Psoas muscle (tissue), 8 donors: ENCODE measurements at places on chromosomes 4 and X. TPM values are rescaled to one million over a fixed set of nuclear protein-coding genes. Genes with fewer than 3 reads are reported as not detected.

GRCh38 chr4:120007896-120008436, 58.7 kb downstream of the MAD2L1 start:
- H3K4me3 ChIP-seq, result no peak overlapping the region
- no peak overlapping the region for H3K27ac ChIP-seq
- no peaks in the 10 kb centered on the region for H3K4me1 ChIP-seq
- H3K36me3 ChIP-seq, result no peaks in the 10 kb centered on the region
- no peak for DNase-seq

DNA sequence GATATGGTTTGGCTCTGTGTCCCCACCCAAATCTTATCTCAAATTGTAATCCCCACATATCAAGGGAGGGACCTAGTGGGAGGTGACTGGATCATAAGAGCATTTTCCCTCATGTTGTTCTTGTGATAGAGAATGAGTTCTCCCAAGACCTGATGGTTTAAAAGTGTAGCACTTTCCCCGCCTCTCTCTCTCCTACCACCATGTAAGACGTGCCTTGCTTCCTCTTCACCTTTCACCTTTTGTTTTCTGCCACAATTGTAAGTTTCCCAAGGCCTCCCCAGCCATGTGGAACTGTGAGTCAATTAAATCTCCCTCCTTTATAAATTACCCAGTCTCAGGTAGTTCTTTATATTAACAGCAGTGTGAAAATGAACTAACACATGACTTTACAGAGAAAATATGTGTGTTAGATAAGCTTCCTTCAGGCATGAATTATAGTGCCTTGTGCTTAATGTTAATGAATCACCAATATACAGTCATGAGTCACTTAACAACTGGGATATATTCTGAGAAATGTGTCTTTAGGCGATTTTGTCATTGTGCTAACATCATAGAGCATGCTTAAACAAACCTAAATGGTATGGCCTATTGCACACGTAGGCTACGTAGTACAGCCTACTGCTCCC, 37.9 kb downstream of the PDGFC start:
- H3K4me1 ChIP-seq, result peaks cover 9% of the 10 kb centered on the region
- no peak overlapping the region for H3K27ac ChIP-seq
- no peaks in the 10 kb centered on the region for H3K27me3 ChIP-seq
- DNase-seq, result no peak

DNA sequence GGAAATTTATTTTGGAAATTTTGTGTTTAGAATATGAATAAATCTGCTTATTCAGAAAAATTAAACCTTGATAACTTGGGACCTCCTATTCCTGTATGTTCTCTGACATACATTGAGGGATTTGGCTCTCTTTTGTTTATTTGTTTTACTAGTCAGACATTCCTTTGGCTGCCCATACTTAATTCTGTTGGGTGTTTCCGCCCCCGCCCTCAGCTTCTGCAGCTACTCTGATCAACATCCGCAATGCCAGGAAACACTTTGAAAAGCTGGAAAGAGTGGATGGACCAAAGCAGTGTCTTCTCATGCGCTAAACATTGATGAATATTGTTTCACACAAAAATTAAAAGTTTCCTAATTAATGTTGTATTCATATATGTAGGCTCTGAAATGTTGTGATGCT, 40.5 kb downstream of the RRAGB start:
- no peak for DNase-seq
- H3K27me3 ChIP-seq, result no peaks in the 10 kb centered on the region
- no peak overlapping the region for H3K27ac ChIP-seq
- H3K4me3 ChIP-seq, result no peak overlapping the region

The LRBA gene
- total RNA-seq, result 8.0 TPM
